ENCODE measurements at places on chromosomes 1 and 21.
A peak's percentile ranks its signal among the peaks of the same experiment; 100 is the strongest.

- peak; percentile 47 for DNase-seq
These were observed 510 bp downstream of the DENND4B start for GRCh38 chr1:153945795-153946621.

DNA sequence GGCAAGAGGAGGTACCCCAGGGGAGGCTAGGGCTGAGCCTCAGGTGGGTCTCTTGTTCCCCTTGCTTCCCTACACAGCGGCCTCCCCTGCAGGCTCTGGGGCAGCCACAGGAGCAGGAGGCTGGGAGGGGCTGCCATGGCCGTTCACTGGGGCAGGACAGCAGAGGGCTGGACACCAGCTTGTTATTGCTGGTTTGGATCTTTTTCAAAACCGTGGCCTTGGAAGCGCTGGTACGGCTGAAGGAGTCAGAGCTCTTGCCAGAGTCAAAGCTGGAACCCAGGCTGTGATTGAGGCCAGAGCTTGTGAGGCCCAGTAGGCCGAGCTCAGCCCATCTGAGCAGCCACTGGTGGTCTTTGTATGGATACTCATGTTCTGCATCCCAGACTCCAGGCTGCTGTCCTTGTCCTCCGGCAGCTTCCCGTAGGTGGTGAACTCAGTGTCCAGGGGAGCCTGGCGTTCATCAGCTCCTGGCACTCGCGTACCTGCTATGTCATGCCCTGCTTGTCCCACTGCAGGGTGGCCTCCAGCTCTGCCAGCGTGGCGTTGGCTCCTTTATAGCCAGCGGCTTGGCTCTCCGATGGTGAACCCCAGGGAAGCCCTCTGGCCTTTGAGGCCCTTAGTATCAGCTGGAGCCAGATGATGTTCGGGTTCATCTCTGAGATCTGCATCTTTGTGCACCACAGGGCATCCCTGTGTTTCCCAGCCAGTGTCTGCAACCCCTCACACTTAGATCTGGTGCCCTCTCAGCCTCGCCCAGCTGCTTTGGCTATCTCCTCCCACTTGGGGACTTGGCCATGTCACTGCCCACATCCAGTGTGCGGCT lies 40.3 kb upstream of the THEM4 start:
- DNase-seq: no peak

GRCh38 chr1:153349363-153350320 lies 1.0 kb upstream of the PGLYRP4 start:
- no peak for DNase-seq

DNA sequence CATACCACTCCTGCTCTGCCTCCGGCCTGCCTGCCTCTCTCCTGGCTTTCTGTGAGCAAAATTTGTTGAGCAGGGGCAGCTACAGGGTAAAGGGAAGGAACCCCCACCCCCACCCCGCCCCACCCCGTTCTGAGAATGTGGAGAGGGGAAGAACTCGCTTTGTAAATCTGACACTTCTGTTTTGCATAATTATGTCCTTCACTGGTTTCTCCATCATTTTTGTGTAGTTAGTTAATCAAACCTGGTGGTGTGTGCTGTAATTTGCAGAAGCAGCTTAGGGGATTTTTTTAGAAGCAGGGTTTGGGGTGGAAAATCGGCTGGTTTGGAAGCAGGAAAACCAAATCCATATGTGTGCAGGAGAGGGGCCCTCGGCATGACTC lies 58.1 kb upstream of the TMEM51 start:
- no peak for DNase-seq

GRCh38 chr1:199747984-199748383 lies 279.5 kb upstream of the NR5A2 start:
- no peak for DNase-seq

DNA sequence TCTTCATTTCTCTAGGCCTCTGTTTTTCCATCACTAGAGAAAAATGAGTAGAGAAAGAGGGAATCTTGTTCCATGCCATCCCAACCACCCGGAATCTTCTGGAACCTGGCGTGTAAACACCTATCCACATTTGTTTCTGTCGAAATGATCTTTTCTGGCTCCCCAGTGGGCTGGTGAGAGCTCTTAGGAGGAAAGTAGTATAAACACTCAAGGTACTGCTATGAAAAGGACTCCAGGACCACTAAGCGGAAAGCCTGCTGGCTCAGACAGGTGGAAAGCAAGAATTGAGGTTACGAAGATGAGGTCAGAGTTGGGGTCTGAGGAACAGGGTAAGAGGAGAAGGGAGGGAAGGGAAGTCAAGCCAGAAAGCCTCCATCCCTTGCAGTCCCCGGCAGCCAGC lies 90.8 kb downstream of the PLXNA2 start:
- no peak for DNase-seq

DNA sequence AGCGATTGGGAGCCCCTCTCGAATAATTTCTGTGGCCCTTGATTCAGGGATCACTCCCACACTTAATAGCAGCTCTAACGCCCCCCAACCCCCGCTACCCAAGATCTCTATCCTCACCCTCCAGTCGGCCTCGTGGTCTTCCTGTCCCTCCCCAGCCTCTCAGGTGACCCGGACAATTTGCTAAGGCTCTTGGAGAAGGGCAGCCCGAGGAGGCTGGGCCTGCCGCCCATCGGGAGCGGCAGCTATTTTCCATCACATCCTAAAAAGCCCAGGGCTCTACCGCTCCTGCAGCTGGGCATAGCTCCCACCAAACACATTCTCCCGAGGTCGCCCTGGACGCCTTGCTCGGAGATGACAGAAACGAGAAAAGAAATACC lies 12.0 kb upstream of the PHLDA3 start:
- DNase-seq: no peak

- no peak for DNase-seq
These were observed 10.8 kb downstream of the KCND3 start for GRCh38 chr1:111978695-111979094.

- no peak for DNase-seq
These were observed 25.9 kb downstream of the RHBG start for GRCh38 chr1:156394835-156395461.

GRCh38 chr1:101261623-101262022 lies 24.8 kb downstream of the S1PR1 start:
- DNase-seq: no peak

DNA sequence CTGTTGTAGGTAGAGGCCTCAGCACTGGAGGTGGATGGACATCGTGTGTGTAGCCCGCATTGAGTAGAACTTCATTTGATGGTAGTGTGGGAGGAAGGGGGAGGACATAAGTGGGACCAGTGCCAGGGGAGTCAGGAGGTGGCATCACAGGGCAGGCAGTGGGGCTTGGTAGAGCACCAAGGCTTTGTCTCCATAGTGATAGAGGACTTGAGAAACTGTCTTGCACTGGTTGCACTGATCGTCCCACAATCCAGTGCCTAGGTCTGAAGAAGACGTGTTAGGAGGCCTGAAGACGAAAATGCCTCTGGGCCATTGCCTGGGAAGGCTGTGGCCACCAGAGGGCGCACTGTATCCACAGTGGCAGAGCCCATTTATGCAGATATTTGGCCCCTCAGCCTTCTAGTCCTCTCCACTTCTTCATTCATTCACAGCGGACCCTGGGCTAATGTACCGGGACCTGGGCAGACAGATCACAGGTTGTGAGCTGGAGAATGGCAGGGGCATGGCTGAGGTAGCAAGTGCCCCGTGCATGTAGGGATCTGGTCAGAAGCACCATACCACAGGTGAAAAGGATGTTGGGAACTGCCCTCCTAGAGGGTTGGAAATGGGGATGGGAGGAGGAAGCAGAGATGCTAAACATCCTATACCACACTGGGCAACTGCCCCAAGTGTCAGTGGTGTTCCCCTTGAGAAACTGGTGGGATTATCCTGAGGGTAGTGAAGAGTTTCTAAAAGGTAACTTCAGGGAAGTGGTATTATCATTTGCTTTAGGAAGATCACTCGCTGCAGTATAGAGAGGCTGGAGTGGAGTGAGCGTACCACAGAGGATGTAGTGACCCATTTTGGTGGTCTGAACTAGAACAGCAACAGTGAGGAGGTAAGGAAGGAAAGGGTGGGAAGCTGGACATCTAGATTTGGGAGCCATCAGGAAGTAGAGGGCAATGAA lies 95.3 kb downstream of the PIK3R3 start:
- peak; percentile 69 for DNase-seq

- no peak for DNase-seq
These were observed 55.9 kb downstream of the MT1HL1 start for GRCh38 chr1:236948381-236948780.

GRCh38 chr21:34897828-34898227 lies 151.3 kb downstream of the RUNX1 start:
- no peak for DNase-seq

GRCh38 chr1:248798791-248799190 lies 26.9 kb downstream of the SH3BP5L start:
- no peak for DNase-seq

- DNase-seq: no peak
These were observed 446.0 kb upstream of the ZRANB2 start for GRCh38 chr1:71526824-71527223.

DNA sequence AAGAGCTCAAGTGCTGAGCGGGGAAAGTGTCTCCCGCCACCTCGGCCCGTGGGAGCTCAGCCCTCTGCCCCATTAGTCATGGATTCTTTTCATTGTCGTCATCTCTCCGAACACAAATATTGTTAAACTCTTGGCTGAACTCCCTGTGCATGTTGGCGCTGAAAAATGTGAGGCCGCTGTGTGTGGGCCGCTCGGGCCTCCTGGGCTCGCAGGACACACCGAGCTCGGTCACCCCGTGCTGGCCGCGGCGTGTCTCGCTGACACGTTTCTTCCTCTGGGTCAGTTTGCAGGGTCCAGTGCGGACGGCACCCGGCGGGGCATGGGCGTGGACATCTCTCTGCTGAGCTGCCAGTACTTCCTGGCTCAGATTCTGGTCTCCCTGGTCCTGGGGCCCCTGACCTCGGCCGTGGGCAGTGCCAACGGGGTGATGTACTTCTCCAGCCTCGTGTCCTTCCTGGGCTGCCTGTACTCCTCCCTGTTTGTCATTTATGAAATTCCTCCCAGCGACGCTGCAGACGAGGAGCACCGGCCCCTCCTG lies 25.6 kb downstream of the SLC45A1 start:
- DNase-seq: no peak

DNA sequence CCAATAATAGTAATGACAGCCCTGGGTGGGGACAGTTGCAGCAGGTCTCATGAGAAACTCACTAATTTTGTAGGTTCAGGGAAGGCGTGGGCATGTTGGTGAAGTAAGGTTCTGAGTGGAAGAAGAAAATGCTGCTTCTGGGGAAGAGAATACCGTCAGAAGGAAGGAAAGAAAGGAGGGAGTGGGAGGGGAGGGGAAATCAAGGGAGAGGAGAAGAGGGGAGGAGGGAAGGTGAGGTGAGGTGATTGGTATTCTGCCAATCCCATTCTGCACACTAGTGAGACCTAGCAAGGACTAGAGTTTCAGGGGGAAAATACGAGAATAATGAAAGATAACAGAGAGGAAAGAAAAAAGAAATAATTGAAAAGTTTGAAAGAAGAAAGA lies 32.4 kb upstream of the MGST3 start:
- no peak for DNase-seq

GRCh38 chr1:33182401-33182841 lies 578 bp upstream of the TRIM62 start:
- DNase-seq: no peak

- no peak for DNase-seq
These were observed 249.9 kb downstream of the NFIA start for GRCh38 chr1:61332196-61332753.

DNA sequence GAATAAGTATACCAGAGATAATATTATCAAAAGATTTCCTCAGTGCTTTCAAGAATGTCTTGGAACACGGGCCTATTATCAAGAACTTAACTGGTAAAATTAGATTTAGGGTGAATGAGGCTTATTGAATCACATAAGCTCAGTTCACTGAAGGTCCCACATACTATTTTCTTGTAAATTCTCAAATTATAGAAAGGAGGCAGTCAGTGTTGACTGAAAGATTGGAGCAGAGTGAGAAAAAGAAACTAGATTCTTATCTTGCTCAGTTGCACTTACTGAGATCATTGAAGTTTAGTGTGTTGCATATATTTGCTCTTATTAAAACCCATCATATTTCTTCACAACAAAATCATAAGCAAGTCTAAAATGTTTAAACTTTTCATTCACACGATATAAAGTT lies 3.9 kb upstream of the RGS1 start:
- DNase-seq: no peak

DNA sequence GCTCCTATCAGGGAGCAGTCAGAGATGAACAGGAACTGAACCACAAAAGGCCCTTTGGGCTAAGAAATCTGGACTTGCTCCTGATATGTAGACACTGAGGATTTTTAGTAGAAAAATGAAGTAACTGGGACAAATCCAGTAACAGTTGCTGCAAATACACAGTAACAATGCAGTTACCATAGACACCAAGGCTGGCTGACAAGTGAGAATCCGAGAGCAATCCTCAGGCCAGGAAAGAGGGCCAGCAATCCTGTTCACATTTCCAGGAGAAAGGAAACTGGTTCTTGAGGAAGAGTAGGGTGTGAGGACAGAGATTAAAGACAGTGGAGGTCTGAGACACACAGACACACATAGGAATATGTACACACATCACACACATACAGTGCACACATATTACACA lies 9.3 kb upstream of the LORICRIN start:
- no peak for DNase-seq

- no peak for DNase-seq
These were observed 5.8 kb downstream of the TRIM58 start for GRCh38 chr1:247862756-247863155.

DNA sequence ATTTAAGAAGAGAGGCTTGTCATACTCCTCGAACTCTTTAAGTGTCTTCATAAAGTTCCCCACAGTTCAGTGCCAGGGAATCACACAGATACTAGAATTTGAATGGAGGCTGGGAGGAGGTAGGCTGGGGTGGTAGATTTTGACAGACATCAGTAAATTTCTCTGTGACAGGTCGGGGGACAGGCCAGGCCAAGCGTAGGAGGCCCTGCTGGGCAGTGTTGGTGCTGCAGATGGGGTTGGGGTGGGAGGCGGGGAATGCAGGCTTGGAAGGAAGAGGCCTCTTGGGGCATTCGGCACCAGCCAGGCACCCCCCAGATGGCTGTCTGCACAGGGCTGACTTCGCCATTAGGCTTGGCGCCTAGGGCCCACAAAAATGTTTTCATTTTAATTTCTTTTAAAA lies 84.0 kb downstream of the MAN1C1 start:
- no peak for DNase-seq

- DNase-seq: no peak
These were observed 239.5 kb downstream of the RYR2 start for GRCh38 chr1:237281481-237281880.

GRCh38 chr1:38073534-38074301 lies 27.1 kb upstream of the POU3F1 start:
- no peak for DNase-seq

GRCh38 chr1:2968471-2968881 lies 52.8 kb upstream of the ACTRT2 start:
- DNase-seq: no peak

- DNase-seq: no peak
These were observed 14.5 kb downstream of the ST6GALNAC5 start for GRCh38 chr1:76881762-76882161.

DNA sequence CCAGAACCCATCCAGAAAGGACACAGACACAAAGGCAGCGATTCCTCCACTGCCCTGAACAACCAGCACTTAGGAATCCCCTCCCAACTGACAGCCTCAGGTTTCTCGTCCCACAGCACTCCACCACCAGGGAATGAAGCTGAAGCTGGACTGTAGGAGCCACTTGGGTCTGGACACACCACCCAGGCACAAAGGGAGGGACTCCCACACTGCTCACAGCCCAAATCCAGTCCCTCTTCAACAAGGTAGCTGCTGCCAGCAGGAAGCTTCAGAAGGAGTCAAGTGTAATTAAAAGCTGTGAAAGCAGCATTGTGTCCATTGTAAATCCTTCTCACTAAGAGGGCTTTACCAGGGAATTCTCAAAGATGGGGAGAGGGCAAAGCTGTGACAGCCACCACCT lies 29.0 kb downstream of the LMX1A start:
- no peak for DNase-seq
